ENCODE measurements at places on chromosomes 16 and 17.

- DNase-seq: no peak
Measured at GRCh38 chr17:21001111-21001812, 41.5 kb downstream of the USP22 start.

DNA sequence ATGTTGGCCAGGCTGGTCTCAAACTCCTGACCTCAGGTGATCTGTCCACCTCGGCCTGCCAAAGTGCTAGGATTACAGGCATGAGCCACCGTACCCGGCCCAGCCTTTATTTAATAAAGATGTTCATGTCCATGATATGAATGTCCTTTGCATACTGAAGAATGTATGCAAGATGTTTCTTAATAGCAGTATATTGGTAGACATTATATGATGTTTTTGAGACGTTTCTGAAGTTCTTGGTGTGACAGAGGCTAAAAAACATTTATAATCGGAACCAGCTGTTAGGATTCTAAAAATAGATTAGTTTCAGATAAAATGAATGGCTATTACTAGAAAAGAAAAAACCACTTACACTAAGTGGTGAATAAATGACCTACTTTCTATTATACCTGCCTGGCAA, 11.8 kb downstream of the PDZD9 start:
- no peak for DNase-seq

DNA sequence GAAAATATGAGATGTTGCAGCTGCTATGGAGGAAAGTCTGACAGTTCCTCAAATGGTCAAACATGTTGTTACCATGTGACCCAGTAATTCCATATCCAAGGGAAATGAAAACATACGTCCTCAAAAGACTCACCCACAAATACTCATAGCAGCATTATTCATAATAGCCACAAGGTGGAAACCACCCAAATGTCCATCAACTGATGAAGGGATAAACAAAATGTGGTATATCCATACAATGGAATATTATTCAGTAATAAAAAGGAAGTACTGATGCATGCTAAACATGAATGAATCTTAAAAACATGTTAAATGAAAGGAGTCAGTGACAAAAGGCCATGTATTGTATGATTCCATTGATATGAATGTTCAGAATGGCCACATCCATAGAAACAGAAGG, 140.2 kb downstream of the PITPNC1 start:
- DNase-seq: no peak

GRCh38 chr17:6577686-6578263, 21.4 kb upstream of the PITPNM3 start:
- DNase-seq: no peak

DNA sequence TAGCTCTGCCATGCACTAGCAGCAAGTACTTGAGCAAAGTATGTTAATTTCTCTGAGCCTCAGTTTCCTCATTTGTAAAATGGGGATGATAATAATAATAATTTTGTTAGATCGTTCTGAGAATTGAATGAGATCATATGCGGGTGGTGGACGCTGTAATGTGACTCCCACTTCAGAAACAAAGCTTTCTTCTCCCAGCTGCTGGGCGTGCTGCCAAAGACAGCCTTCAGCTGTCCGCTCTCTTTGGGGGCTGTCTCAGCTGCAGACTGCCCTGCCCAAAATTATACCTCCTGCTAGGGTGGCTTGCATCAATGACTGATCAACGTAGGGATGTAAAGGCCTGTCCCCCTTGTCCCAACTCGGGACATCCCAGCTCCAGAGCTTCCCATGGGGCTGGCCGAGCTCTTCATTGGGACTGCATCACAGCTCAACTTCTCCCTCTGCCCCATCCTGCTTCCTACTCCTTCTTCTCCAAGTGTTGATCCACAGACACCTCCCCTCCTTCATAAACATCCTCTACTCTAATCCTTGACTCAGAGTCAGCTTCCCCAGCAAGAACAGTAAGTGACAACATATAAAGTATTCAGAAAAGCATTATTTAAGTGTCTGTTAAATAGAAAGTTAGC, 30.7 kb upstream of the CDH5 start:
- DNase-seq: peak; percentile 94

DNA sequence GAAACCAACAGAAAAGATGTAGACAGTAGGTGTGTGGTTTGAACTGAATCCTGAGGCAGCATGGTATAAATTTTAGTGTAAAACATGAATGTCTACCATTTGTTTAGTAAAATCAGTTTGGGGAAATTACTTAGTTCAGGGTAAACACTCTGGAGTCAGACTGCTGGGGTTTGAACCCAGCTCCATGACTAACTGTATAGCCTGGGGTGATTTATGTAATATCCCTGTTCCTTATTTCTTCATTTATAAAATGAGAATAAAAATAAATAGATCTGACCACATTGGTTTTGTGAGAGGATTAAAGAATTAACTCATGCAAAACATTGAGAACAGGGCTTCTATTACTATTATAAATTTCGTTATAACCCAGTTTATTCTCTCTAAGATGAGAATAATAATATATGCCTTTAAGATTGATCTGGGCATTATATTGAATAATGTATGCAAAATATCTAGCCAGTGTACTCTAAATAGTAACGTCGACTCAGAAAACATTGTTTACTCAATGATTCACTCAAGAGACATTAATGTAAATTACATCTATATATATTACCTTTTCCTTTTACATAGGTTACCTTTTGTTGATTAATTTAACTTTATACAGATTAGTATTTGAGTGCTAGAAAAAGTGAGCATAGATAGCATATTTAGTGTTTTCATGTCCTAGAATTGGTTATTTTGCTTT, 120.6 kb upstream of the KCNJ16 start:
- no peak for DNase-seq

GRCh38 chr17:51419476-51419875, 159.1 kb downstream of the UTP18 start:
- DNase-seq: no peak

DNA sequence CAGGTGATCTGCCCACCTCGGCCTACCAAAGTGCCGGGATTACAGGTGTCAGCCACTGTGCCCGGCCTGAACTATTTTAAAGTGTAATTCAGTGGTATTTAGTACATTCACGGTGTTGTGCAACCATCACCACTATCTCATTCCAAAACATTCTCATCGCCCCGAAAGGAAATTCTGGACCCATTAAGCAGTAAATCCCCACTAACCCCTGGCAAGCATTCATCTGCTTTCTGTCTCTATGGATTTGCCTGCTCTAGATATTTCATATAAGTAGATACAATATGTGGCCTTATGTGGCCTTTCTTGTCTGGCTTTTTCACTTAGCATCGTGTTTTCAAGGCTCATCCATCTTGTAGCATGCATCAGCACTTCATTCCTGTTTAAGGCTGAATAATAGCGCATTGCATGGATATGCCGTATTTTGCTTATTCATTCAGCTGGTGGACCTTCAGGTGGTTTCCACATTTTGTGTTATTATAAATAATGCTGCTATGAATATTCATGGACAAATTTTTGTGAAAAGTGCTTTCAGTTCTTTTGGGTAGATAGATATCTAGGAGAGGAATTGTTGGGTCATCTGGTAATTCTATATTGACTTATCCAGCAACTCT, 8.4 kb upstream of the HERPUD1 start:
- no peak for DNase-seq

- DNase-seq: no peak
Measured at GRCh38 chr16:72886346-72886974, 161.5 kb downstream of the ZFHX3 start.

GRCh38 chr16:29815032-29815721, 775 bp upstream of the PAGR1 start:
- DNase-seq: peak; percentile 78

DNA sequence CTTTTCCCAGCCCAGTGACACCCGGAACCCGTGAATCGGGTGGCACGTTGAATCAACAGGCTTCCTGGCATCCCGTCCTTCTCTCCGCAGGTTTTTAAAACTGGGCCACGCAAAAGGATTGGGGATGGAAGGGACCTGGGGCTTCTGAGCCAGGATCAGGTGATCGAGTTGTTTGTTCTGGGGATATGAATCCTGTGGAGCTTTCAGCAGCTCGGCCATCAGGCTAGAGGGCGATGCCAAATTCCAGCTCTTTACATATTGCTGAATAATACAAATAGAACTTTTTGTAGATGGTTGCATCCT, 473 bp downstream of the SUPT6H start:
- DNase-seq: no peak

GRCh38 chr17:59094861-59095530, 11.7 kb downstream of the TRIM37 start:
- no peak for DNase-seq

- DNase-seq: no peak
Measured at GRCh38 chr17:82088838-82089722, 9.0 kb downstream of the FASN start.

DNA sequence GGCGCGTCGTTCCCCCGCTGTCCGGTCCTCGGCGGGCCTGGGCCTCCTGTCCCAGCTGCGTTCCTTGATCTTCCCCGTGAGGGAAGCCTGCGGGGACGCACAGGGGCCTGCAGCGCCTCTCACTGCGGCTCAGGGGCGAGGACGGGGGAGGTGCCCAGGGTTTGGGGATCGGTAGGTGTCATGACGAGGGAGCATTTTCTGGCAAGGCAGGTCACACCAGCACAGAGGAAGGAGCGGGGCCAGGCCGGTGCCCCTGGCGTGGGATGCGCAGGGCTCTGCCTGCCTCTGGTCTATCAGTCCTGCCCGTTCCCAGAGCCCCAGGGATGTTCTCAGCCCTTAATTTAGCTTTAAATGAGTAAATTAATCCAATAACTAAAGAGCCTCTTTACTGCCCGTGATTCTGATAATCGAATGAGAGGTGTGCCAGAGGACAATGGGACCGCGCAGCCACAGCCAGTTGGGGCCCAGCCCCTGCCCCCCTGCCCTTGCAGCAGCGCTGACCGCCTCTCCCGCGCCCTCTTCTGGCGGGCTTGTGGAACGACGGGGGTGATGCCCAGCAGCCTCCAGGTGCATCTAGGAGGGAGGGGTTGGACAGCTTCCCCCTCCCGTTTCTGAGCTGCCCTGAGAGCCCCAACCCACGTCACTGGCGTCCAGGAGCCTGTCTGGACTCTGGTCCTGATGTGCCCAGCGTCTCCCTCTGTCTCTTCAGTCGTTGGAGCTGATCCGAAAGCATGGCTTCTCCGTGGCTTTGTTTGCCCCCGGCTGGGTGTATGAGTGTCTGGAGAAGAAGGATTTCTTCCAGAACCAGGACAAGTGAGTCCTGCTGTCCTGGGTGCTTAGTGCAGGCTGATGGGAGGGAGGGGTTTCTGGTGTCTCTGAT, 7.9 kb downstream of the ENGASE start:
- DNase-seq: peak; percentile 19

DNA sequence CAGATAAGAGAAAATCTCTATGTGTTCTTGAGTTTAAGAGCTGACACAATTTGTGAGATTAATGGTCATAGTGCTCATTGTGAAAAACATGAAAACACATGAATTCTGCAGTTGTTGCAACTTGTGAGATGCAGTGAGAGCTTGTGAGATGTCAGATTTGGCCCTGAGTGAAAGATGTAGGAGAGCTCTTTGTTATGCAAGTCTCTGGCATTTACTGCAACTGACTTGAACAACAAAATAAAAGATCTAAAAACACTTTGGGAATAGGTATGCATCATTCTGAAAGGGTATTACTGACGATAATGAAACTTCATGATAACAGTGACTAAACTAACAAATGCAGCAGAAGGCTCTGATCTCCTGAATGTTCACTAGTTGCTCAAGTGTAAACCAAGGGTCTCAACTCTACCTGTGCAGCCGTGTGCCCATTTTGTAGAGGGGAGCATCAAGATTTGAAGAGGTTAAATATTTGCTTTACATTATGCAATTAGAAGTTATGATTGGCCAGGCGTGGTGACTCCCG, 50.8 kb upstream of the SMIM36 start:
- no peak for DNase-seq

DNA sequence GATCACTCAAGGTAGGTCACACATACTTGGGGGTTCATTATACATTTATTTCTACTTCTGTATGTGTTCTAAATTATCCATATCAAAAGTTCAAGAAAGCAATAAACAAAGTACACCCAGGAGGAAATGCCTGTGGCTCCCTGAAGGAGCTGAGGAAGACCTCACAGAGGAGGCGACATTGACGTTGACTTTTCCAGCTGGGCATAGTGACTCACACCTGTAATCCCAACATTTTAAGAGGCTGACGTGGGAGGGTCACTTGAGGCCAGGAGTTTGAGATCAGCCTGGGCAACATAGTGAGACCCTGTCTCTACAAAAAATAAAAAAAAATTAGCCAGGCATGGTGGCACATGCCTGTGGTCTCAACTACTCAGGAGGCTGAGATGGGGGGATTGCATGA, 16.3 kb downstream of the ITGAD start:
- DNase-seq: no peak

DNA sequence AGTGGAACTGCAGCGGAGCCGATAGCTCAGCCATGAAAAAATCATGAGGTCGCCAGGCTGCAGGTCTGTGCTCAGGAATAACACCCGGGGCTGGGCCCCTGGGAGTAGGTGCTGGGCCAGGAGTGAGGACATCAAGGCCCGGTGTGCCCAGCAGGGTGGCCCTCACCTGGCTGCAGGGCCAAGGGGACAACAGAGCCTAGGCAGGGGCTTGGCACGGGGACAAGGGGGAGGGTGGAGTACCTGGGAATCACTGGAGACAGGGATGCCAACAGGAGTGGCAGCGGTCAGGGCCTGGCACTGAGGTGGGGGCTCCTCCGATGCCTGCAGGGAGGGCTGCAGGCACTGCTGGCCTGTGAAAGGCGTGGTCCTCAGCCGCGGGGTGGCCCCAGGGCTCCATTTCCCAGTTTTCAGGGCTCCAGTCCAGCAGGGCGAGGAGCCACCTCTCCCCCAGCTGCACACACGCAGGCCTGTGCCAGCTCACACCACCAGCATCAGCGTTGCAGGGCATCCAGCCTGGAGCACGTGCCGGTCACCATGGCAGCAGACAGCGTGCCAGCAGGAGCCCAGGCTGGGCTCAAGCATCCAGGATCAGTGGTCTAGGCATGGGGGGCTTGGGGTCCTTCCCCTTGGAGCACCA, 4.7 kb upstream of the FSCN2 start:
- DNase-seq: peak; percentile 84

- DNase-seq: no peak
Measured at GRCh38 chr17:41464682-41465081, 2.5 kb downstream of the KRT32 start.

DNA sequence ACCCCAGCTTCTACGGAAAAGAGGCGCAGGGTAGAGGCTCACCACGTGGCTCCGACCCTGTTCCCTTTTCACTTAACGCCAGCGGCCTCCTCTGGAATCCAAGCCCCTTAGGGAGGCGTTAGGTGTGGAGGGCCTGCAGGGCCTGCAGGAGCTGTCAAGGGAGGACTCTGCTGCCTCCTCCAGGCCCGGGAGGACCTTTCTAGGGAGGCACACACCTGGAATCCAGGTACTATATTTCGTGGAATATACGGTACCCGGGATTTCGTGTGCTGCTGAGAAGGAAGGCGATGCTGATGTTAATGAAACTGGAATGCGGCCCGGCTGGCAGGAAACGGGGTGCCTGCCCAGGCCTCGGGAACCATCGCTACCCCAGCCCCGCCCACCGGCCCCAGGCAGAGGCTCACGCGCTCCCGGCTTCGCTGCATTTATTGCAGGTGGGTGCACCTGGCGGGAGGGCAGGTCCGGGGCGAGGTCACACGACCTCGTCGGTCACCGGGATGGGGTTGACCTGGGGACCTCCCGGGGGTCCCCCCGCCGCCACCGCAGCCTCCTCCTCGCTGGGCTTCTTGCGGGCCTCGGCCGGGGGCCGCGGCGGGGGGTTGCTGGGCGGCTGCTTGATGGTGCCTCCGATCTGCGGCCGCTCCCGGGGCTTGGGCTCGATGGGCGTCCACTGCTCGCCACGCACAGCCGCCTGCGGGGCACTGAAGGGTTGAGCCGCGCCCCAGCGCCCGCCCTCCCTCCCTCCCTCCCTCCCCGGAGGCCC, 4.7 kb downstream of the IL17C start:
- DNase-seq: no peak

GRCh38 chr16:28063591-28064061, at the start of gene GSG1L:
Gene GSG1L, minus strand, starts transcription at chr16:28063714. Its CDS starts 290 bp downstream, at chr16:28063424.
- no peak for DNase-seq

Data from NCI-H1092 (cell line).